ENCODE measurements at places on chromosomes 7 and 10. TPM values are rescaled to one million over a fixed set of nuclear protein-coding genes. Genes with fewer than 3 reads are reported as not detected.

DNA sequence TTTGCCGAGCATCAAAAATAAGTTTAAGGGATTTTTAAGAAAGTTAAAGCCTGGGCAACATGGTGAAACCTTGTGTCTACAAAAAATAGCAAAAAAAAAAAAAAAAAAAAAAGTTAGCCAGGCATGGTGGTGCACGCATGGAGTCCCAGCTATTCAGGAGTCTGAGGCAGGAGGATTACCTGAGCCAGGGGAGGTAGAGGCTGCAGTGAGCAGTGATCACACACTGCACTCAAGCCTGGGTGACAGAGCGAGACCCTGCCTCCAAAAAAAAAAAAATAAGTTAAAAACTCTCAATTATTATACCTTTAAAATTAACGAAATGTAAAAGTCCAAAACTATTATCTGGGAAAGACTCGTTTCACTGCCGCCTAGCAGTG lies 35.0 kb upstream of the DAGLB start:
- no peak for DNase-seq

Gene INSYN2A
- 12.6 TPM for total RNA-seq

DNA sequence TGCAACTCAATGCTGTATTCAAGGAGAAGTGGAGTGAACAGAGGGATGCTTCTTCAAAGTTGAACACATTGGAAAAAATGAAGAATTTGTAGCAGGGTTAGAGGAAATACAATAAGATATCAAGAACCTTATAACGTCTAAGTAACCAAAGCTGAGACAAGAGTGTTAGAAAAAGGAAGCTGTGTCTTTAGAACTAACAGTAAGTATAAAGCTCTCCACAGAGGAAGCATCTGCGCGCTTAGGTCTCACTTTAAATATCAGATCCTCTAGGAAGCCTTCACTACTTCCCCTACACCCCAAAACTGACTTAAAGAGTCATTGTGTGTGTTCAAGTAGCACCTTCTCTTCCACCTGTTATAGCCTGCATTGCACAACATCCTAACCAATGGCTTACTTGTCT lies 43.0 kb downstream of the CH25H start:
- DNase-seq = no peak

GRCh38 chr10:5355594-5356301 lies 9.0 kb upstream of the UCN3 start:
- no peak for DNase-seq

GRCh38 chr7:31105256-31105950 lies 53.3 kb downstream of the ADCYAP1R1 start:
- no peak for DNase-seq

Gene IKZF5
- 12.1 TPM for total RNA-seq

Gene RNF133
- total RNA-seq = 7.3 TPM

Gene FAM25G
- total RNA-seq = not detected

GRCh38 chr10:115909037-115909436 lies 364.0 kb downstream of the GFRA1 start:
- no peak for DNase-seq

- peak; percentile 47 for DNase-seq
Observed at GRCh38 chr7:8151161-8151725, 110.7 kb downstream of the ICA1 start.

GRCh38 chr7:2017914-2018568 lies 214.7 kb downstream of the MAD1L1 start:
- no peak for DNase-seq

- DNase-seq = peak; percentile 74
Observed at GRCh38 chr7:151762583-151763245, 114.2 kb downstream of the PRKAG2 start.

Gene RBP3
- total RNA-seq = not detected

DNA sequence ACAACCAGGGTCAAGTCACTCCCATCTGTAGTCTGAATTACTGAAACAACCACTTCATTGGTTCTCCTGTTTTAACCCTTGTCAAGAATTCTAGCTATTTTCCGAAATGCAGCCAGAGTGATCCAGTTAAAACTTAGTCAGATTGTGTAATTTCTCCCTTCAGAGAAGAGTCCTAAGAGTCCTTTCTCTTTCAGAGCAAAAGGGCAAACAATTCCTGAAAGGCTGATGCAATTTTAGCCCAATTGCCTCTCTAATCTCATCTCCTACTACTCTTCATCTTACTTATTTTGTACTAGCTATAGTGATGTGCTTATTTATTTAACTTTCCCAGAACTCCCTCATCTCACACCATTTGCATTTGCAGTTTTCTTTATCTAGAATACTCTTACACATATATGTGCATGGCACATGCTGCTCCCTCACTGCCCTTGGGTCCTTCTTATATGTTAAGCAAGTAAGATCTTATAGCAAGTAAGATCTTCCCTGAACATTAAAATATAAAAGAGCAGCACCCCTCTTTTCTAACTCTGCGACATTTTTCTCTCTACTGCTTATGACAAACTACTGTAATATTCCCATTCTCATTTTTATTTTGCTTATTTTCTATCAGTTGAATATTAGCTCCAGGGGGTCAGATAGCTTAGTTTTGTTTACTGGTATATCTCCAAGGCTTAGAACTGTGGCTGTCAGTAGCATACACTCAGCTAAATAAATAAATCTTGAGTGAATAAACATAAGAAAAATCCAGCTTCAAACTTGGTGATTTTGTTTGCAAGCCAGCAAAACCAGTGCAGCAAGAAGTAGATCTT lies 44.6 kb downstream of the HGF start:
- DNase-seq = no peak

GRCh38 chr10:99647601-99648151 lies 11.6 kb upstream of the ENTPD7 start:
- DNase-seq = no peak
